ENCODE measurements at places on chromosomes 13 and 19. TPM values are rescaled to one million over a fixed set of nuclear protein-coding genes. Genes with fewer than 3 reads are reported as not detected.

The DGKH gene
- 16.8 TPM for total RNA-seq

DNA sequence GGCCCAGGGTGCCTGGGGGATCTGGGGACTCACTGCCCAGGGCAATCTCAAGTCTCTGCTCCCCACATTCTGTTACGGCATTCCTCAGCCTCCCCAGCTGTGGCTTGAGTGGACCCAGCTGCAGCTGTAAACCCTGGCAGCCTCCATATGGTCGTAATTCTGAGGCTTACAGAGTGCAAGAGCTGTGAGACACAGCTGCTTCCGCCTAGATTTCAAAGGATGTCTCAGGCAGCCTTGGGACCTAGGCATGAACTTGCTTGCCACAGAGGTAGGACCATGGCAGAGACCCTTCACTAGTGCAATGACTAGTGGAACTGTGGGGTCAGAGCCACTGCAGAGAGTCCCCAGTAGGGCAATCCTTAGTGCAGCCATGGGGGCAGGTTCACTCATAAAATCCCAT lies 297.5 kb downstream of the ENOX1 start:
- no peak for DNase-seq

DNA sequence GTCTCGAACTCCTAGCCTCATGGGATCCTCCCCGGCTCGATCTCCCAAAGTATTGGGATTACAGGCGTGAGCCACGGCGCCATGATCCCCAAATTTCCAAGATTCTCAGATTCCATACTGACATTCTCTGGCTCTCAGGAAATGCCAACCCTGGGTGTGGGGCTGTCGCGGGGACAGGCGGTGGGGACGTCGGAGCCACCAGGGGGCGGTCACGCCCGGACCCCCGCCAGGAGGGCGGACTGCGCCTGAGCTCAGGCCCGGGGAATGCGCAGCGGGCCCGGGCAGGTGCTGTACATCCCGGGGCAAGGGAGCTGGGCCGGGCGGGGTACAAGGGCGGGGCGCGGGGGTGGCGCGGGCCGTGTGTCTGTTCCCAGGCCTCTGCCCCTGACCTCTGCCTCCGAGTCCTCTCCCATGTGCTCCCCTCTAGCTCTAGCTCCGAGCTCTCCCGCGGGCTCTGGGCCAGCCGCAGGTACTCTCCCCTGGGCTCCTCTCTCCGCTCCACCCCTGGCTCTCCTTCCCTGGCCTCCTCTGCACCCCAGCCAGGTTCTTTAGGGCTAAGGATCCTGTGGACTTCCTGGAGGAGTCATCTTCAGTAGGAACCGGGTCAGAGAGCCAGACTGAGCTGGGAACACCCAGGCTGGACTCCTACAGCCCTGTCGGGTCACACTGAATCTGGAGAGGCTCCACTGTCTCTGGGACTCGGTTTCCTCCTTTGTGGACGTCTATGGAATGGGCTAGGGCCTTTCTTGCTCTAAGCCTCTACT lies 2.4 kb downstream of the PPP1R13L start:
- peak; percentile 70 for DNase-seq

DNA sequence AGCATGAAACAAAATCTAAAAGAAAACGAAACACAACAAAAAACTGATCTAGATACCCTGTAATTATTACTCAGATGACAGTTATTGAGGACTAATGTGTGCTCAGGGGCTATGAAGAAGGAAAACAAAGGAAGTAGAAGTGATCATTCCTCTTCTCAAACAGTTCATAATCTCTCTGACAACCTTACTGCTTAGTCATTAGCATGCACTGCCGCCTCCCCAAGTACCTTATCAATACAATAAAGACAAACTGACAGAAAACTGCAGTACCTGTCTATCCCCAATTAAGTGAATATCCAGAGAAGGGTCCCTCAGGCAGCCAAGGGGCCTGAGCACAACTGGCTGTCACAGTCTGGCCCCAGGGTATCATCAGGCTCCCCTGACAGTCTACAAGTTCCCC lies 22.0 kb upstream of the POU4F1 start:
- DNase-seq = no peak

DNA sequence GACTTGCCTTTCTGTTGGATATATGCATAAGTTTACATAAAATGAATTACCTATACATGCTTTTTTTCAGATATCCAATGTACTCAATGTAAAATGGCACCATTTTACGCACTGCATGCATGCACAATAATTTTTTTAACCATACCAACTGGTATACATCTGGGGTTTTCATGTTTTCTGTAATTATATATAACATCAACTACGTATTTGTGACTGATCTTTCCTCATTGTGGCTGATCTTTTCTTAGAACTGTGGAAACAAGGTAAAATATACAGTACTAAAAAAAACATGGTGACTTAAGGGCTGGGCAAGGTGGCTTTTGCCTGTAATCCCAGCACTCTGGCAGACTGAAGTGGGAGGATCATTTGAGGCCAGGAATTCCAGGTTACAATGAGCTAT lies 18.5 kb downstream of the PSPC1 start:
- DNase-seq = no peak

DNA sequence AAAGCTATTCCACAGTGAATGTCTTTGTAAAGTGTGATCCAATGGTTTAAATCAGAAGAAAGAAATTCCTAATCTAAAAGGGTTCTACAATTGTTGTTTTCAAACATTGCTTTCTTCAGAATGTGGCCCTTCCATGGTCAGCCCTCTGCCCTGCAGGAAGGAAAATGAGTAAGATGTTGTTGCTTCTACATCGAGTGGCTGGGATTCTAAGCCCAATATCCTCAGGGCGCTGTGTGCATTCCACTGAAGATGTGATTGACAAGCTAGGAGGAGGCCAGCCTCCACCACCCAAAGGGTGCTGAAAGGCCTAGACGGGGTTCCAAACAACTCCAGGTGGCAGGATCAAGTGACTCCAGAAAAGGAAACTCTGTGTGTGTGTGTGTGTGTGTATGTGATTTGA lies 316.9 kb upstream of the TSHZ3 start:
- DNase-seq = no peak

GRCh38 chr13:24127116-24127631 lies 33.3 kb upstream of the SPATA13 start:
- peak; percentile 15 for DNase-seq

The ZNF177 gene
- 1.2 TPM for total RNA-seq

The OR7A5 gene
- not detected for total RNA-seq

The CLDND2 gene
- total RNA-seq = not detected

Data from bronchial epithelial cell (primary cell).